ENCODE measurements at places on chromosomes 16 and 17. TPM values are rescaled to one million over a fixed set of nuclear protein-coding genes. Genes with fewer than 3 reads are reported as not detected.

MT1M gene
- total RNA-seq: 7.8 TPM

DNA sequence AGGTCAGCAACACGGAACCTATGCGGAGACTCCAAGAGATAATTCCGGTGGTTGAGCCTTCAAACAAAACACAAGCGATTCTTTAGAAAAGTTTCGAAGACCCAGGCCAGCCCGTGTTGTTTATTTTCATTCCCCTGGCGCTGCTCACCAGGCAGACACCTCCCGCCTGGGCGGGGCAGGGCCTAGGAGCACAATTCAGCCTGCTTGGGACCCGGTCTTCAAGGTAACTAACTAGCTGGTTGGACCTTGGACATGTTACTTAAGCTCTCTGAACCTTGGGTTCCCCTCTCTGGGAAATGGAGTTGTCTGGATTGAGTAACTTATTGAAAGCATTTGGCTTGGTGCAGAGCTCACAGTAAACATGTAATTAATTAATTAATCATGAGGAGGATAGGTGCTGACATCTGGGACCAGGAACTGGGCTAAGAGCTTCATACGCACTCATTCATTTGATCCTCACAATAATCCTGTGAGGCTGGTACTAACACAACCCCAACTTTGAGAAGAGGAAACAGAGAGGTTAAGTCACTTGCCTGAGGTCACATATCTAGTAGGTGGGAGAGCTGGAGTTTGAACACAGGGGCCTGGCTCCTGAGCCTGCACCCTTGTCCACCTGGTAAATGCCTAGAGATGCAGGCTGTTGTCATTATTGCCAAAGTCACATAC is 125.3 kb upstream of the SMURF2 start:
- DNase-seq: no peak

CYTH1 gene
- total RNA-seq: 31.2 TPM

CCL7 gene
- total RNA-seq: not detected

- no peak for DNase-seq
Observed at GRCh38 chr17:71446645-71447437, 674.0 kb upstream of the SOX9 start.

GRCh38 chr16:87305505-87306391 is 11.4 kb downstream of the C16orf95 start:
- DNase-seq: no peak

DNA sequence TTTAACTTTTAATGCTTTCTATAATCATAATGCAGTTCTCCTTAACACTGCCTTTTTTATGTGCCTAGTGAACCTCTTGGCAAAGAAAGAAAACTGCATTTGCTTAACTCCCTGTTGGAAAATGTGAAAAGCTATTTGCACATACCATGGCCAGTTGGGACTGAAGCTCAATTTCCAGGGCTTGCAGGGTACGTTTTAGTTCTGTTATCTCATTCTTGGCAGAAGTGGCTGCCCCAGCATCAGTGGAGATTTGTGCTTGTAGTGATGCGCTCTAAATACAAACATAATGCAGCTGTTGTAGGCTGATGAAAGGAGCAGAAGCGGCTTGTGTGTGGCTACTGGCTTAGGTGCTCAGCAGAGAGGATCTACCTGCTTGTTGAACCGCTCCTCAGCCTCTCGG is 3.7 kb downstream of the KRT24 start:
- no peak for DNase-seq

MT1X gene
- 281 TPM for total RNA-seq

RND2 gene
- 0.91 TPM for total RNA-seq

GP2 gene
- total RNA-seq: 1.3 TPM

CES1 gene
- total RNA-seq: 23.7 TPM

- DNase-seq: peak; percentile 46
Observed at GRCh38 chr17:79747508-79748294, 17.0 kb downstream of the ENPP7 start.

- no peak for DNase-seq
Observed at GRCh38 chr17:56471696-56472095, 121.8 kb upstream of the NOG start.

KRTAP9-2 gene
- not detected for total RNA-seq

DNA sequence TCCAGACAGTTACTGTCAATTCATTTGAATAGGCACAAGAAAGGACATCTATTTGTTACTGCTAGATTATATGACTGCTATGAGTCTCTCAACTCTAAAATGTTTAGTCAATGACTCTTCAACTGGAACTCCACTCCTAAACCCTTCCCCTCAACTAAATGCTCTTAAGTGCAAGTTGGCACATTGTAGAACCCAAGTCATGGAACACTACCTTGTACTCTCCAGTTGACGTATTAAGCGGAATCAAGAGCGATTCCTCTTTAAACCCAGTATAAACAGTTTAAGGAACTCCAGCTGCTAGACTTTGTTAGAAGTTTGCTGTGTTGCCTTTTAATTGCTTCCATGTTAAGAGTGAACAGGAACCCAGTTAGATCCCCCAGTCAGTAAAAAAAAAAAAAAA is 44.6 kb downstream of the STH start:
- DNase-seq: no peak

DNA sequence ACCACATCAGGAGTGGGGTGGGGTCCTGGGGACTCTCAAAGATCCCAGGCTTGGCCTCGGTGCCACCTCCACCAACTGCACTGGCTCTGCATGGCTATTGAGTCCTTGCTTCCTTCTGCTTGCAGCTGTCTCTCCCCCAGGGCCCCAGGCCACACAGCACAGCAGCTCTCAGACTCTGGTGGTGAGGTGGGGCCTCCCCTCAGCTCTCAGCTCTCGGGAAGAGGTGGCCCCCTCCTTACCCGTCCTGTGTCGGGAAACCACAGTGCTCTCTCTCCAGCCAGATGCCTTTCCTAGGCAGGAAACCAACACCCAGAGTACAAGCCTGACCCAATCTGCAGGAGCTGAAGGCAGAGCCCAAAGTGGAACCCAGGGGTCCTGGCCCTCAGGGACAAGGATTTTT is 18.5 kb downstream of the SRCIN1 start:
- DNase-seq: no peak

- DNase-seq: no peak
Observed at GRCh38 chr17:83085103-83085502, 5.7 kb downstream of the METRNL start.

TBC1D24 gene
- total RNA-seq: 10.7 TPM

DNA sequence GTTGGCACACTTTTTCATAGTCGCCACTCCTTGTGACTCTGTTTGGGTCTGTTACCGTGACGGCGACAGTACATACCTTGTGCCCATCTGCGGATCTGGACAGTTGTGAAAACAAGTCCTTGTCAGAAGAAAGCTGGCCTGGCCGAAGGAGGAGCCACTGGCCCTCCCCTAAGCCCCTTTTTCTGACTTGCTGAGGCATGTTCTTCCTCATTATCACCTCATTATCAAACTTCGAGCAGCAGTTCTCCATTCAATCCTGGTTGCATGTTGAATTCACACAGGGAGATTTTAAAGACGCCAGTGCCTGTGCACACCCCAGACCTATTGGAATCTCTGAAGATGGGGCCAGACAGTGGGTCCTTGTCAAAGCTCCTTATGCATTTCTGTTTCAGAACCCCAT is 61.1 kb downstream of the CYLD start:
- no peak for DNase-seq

DNA sequence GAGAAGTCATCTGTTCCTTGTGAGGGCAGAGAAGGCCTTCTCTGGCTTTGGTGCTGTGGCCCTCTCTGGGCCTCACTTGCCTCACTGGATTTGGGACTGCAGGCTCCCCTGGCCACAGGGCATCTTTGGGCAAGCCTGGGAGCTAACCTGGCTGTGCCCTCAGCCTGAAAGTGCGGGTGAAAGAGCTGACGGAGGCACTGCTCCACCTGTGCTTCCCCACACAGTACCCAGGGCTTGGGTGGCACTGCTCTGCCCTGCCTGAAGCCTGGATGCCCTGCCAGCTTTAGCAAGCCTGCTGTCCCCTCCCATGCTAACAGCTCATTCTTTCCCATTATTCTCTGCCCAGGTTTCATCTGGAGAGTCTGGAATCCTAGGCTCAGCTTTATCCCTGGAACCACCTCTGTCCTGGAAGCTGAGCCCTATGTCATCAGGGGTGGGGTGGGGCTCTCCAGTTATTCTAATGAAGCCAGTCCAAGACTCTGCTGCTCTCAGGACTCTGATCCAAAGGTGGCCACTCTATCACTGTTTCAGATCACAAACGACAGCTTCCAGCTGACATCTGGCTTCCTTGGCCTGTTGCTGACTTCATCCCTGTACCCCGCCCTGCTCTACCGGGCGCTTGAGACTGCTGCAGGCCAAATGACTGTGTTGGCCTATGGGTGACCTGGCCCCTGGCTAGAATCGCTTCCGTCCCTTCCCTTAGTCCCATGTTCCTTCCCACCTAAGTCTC is 29.3 kb downstream of the HIC1 start:
- peak; percentile 78 for DNase-seq

GRCh38 chr17:57957120-57957850 is 2.1 kb upstream of the CUEDC1 start:
- no peak for DNase-seq

DNA sequence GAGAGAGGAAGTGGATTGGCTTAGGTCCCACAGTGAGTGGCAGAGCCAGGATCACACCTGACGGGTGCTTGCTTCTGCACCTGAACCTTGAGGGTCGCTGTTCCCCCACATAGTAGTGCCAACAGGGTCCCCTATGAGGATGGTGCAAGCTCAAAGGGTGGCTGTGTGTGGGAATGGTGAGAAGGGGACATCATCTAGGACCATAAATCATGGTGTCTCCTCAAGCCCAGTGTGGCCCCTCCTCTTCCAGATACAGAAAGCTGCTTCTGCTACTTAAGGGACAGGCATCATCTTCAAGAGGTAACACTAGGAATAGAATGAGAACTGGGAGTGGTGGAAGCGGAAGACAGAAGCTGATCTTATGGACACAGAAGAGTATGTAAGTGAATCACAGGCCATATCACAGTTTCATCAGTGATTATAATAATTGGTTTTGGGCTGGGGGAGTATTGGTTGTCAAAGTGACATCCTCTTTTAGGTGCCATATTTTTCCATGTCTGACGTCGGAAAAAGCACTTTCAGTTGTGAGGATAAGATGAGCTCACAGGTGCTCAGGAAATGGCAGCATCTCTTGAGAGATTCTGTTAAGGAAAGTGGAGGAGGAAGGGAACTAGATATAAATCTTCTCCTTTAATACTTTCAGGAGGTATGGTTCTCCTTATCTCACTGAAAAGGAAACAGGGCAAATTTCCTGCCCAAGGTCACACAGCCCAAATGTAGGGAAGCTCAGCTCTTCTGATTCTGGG is 83.2 kb upstream of the HNF1B start:
- DNase-seq: no peak

MAP3K14 gene
- 11.4 TPM for total RNA-seq

Measured in heart left ventricle (tissue), 16 donors.